ENCODE measurements at places on chromosomes 1 and 21. TPM values are rescaled to one million over a fixed set of nuclear protein-coding genes. Genes with fewer than 3 reads are reported as not detected.

The CBR3 gene
- 22.7 TPM for polyA plus RNA-seq

The WDR64 gene
- 0.04 TPM for polyA plus RNA-seq

The OLFML3 gene
- polyA plus RNA-seq = 144 TPM

The GSTM1 gene
- polyA plus RNA-seq = 1.1 TPM

The SPATA1 gene
- polyA plus RNA-seq = 0.24 TPM

The CACNA1S gene
- polyA plus RNA-seq = not detected

The CELA3A gene
- polyA plus RNA-seq = 2.0 TPM

The AHCTF1 gene
- polyA plus RNA-seq = 15.3 TPM

The FASLG gene
- 0.04 TPM for polyA plus RNA-seq

The TMED5 gene
- polyA plus RNA-seq = 31.5 TPM

The DNASE2B gene
- not detected for polyA plus RNA-seq

The MTX1 gene
- polyA plus RNA-seq = 40.2 TPM

The TMEM82 gene
- not detected for polyA plus RNA-seq

The FCRL6 gene
- polyA plus RNA-seq = 0.20 TPM

The RGS8 gene
- polyA plus RNA-seq = 0.03 TPM

The KRTAP8-1 gene
- polyA plus RNA-seq = not detected

Measured in urinary bladder (tissue), 4 donors.